ENCODE measurements at places on chromosomes 11 and 22. TPM values are rescaled to one million over a fixed set of nuclear protein-coding genes. Genes with fewer than 3 reads are reported as not detected.
A peak's percentile ranks its signal among the peaks of the same experiment; 100 is the strongest.

The OR51S1 gene
- not detected for total RNA-seq

The CARNS1 gene
- total RNA-seq, result 2.6 TPM

The RASD2 gene
- total RNA-seq, result 2.5 TPM

The BARX2 gene
- total RNA-seq, result not detected

The SDF2L1 gene
- total RNA-seq, result 52.2 TPM

The SMIM35 gene
- total RNA-seq, result not detected

The DNAJB13 gene
- total RNA-seq, result 0.18 TPM

The SC5D gene
- total RNA-seq, result 79.2 TPM

DNA sequence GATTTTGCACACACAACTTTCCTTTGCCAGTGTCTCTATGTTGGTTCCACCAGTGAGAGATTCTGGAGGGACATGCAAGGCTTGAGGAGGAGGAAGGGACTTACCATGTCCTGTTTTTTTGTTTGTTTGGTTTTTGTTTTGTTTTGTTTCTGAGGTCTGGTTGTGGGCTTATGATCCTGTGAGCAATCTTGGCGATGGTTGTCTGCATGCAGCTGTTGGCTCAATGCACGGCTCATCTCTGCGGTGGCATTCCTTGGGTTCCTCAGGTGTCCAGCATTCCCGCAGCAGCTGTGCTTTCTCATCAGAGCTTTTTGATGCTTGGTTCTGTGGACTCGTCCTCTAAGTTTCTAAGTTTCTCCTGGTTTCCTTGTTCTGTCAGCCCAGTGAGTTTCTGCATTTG lies 4.8 kb upstream of the NNMT start:
- H3K4me1 ChIP-seq, result peaks cover 12% of the 10 kb centered on the region
- no peak for DNase-seq
- H3K27me3 ChIP-seq, result no peaks in the 10 kb centered on the region
- H3K36me3 ChIP-seq, result no peaks in the 10 kb centered on the region
- no peak overlapping the region for H3K27ac ChIP-seq
- no peak overlapping the region for H3K4me3 ChIP-seq

- H3K27ac ChIP-seq, result peak within 1 kb of the TSS; percentile 39
- peak within 1 kb of the TSS; percentile 89 for H3K4me3 ChIP-seq
- peak; percentile 76 for DNase-seq
- peaks cover 12% of the 10 kb centered on the region for H3K4me1 ChIP-seq
- H3K27me3 ChIP-seq, result no peaks in the 10 kb centered on the region
These were observed at the start of gene ALG9 for GRCh38 chr11:111870886-111871692. ALG9 (minus strand) TSS chr11:111871581; CDS start chr11:111871482, 99 bp downstream.

DNA sequence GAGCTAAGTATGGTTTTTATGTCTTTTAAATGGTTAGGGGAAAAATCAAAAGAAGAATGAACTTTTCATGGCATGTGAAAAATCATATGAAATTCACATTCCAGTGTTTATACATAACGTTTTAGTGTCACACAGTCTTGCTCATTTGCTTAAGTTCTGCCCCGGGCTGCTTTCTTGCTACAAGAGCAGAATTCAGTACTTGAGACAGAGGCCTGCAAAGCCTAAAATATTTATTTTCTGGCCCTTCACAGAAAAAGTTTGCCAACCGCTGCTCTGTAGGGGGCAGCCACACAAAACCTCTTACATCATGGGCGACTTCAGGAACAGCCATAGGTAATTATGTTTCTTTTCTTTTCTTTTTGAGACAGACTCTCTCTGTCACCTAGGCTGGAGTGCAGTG lies 1.0 kb upstream of the ATG2A start:
- H3K4me1 ChIP-seq, result peaks cover 13% of the 10 kb centered on the region
- H3K27ac ChIP-seq, result peak overlapping the region; percentile 98

- peaks cover 31% of the 10 kb centered on the region for H3K4me1 ChIP-seq
- H3K27me3 ChIP-seq, result no peaks in the 10 kb centered on the region
- H3K4me3 ChIP-seq, result no peak overlapping the region
- DNase-seq, result no peak
- H3K27ac ChIP-seq, result no peak overlapping the region
- H3K36me3 ChIP-seq, result no peaks in the 10 kb centered on the region
These were observed 47.2 kb upstream of the AKIP1 start for GRCh38 chr11:8863838-8864237.

DNA sequence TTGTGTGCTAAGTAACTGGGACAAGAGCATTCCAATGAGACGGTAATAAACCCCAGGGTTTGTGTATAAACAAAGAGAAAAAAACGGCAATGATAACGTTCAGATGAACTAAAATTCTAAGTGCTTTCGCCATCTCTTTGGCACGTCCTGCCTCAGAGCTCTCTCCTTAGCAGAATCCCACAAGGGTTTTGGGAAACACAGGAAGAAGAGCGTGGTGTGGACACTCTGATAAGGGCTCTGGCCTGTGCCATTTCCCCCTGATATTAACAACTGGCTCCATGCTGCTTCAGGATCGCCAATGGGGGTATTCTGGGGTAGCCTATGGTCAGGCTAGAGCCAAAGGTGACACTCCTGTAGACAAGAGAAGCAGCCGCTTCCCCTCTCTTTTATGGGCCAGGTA lies 18.4 kb downstream of the ABCC8 start:
- H3K36me3 ChIP-seq, result no peaks in the 10 kb centered on the region
- no peaks in the 10 kb centered on the region for H3K27me3 ChIP-seq
- DNase-seq, result no peak
- 0 out of 2 replicates have a peak overlapping the region, but pooled peaks have one; percentile 74 for H3K27ac ChIP-seq
- peaks cover 21% of the 10 kb centered on the region for H3K4me1 ChIP-seq

- no peak overlapping the region for H3K27ac ChIP-seq
- DNase-seq, result no peak
- H3K4me1 ChIP-seq, result peaks cover 22% of the 10 kb centered on the region
These were observed 58.0 kb upstream of the PLET1 start for GRCh38 chr11:112318661-112319060.

DNA sequence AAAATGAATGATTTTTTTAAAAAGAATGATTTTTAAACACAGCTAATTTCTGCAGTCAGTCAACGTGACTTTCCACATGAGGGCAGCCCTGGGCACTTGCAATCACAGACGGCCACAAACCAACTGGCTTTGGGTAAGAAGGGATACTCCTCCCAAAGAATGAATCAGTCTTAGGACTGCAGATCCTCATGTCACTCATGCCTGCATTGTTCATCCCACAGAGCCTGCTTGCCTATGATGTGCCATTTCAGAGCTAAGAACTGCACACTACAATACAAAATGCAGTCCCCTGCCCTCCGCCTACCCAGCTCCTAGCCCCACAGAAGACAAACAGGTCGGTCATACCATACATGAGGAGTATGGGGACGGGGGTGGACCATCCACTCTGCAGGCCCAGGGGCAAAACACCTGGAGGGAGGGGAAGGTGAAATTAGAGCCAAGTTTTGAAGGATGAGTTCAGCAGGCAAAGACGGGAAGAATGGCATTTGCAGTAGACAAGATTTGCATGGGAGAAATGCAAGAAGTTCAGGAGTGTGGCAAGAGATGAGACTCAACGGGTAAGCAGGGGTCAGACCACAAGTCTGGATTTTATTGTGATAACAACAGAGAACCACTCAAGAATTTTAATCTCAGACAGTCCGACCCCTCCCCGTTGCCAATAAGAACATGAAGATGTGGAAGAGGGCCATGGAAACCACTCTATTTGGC lies 24.7 kb downstream of the PACSIN2 start:
- H3K36me3 ChIP-seq, result no peaks in the 10 kb centered on the region
- peaks cover 50% of the 10 kb centered on the region for H3K4me1 ChIP-seq
- no peaks in the 10 kb centered on the region for H3K27me3 ChIP-seq
- no peak for DNase-seq
- no peak overlapping the region for H3K4me3 ChIP-seq

- no peak overlapping the region for H3K4me3 ChIP-seq
- peaks cover 18% of the 10 kb centered on the region for H3K4me1 ChIP-seq
- H3K36me3 ChIP-seq, result no peaks in the 10 kb centered on the region
These were observed 123.1 kb upstream of the C11orf87 start for GRCh38 chr11:109298865-109299264.

GRCh38 chr11:17760102-17761029 lies 25.8 kb downstream of the KCNC1 start:
- H3K27ac ChIP-seq, result no peak overlapping the region
- H3K4me1 ChIP-seq, result 0 out of 2 replicates have a peak, but pooled peaks cover 4% of the 10 kb centered on the region
- no peak overlapping the region for H3K4me3 ChIP-seq
- H3K27me3 ChIP-seq, result no peaks in the 10 kb centered on the region
- peak; percentile 87 for DNase-seq

- H3K27me3 ChIP-seq, result no peaks in the 10 kb centered on the region
- H3K36me3 ChIP-seq, result no peaks in the 10 kb centered on the region
- no peak for DNase-seq
These were observed 81.0 kb downstream of the TRMU start for GRCh38 chr22:46416520-46416871.

GRCh38 chr11:23425381-23425780 lies 565.1 kb upstream of the CCDC179 start:
- H3K4me1 ChIP-seq, result peaks cover 3% of the 10 kb centered on the region
- no peak overlapping the region for H3K27ac ChIP-seq

DNA sequence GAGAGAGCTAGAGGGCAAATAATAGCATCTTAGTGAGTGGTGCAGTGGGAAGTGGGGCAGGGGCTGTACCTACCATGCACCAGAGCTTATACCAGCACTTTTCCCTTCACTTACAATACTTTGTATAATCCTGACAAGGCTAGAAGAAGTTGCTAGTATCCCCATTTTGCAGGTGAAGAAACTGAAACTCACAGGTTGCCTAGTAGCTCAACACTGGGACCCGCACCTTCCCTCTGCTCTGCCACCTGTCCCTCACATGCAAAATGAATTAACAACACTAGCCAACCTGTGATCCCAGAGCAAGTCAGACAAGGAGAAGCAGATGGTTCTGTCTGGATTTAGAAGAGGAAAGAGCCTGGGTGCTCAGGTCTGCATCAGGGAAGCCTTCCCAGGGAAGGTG lies 510.4 kb downstream of the BUD13 start:
- no peak overlapping the region for H3K27ac ChIP-seq
- H3K36me3 ChIP-seq, result no peaks in the 10 kb centered on the region

DNA sequence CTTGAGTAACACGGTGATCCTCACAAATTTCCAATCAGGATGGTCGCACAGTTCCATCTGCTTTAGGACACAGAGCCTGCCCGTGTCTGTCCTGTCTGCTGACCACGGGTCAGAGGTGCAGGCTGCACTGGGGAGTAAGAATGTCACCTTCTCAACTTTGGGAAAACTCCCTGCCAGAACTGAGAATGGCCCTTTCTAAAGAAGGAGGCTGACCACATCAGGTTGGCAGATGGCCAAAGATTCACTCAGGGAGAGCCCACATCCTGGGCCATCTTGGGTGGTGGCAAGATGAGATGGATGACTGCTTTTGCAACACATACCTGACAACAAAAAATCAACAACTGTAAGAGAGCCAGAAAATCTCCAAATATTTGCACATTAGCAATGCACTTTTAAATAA lies 101.9 kb downstream of the IGLL1 start:
- H3K27ac ChIP-seq, result no peak overlapping the region
- no peaks in the 10 kb centered on the region for H3K36me3 ChIP-seq
- no peak overlapping the region for H3K4me3 ChIP-seq

GRCh38 chr11:61918938-61919704 lies 1.8 kb upstream of the RAB3IL1 start:
- no peaks in the 10 kb centered on the region for H3K36me3 ChIP-seq
- DNase-seq, result no peak
- H3K27me3 ChIP-seq, result peaks cover 38% of the 10 kb centered on the region
- H3K4me3 ChIP-seq, result no peak overlapping the region

GRCh38 chr11:47506795-47507562 lies 46.0 kb downstream of the CELF1 start:
- H3K27me3 ChIP-seq, result no peaks in the 10 kb centered on the region
- peaks cover 70% of the 10 kb centered on the region for H3K4me1 ChIP-seq
- peak overlapping the region; percentile 97 for H3K27ac ChIP-seq
- no peak for DNase-seq

GRCh38 chr22:48639896-48640748 lies 1187.6 kb downstream of the BRD1 start:
- no peaks in the 10 kb centered on the region for H3K4me1 ChIP-seq
- H3K27me3 ChIP-seq, result no peaks in the 10 kb centered on the region
- H3K36me3 ChIP-seq, result no peaks in the 10 kb centered on the region
- DNase-seq, result no peak
- H3K4me3 ChIP-seq, result no peak overlapping the region

DNA sequence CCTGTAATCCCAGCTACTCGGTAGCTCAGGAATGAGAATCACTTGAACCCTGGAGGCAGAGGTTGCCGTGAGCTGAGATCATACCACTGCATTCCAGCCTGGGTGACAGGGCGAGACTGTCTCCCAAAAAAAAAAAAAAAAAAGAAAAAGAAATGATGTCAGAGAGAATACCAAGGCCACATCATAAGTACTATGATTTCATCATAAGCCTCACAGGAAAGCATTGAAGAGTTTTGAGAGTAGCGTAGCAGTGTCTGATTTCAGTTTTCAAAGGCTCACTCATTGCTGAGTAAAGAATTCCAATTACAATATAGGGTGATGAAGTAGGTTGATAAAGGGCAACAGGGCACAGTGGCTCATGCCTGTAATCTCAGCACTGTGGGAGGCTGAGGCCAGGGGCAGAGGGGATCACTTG lies 88.8 kb downstream of the MRTFA start:
- peaks cover 13% of the 10 kb centered on the region for H3K36me3 ChIP-seq
- no peak overlapping the region for H3K4me3 ChIP-seq
- H3K27ac ChIP-seq, result 0 out of 2 replicates have a peak overlapping the region, but pooled peaks have one; percentile 56
- DNase-seq, result no peak
- no peaks in the 10 kb centered on the region for H3K27me3 ChIP-seq
- peaks cover 20% of the 10 kb centered on the region for H3K4me1 ChIP-seq

GRCh38 chr11:112806876-112807275 lies 154.3 kb upstream of the NCAM1 start:
- no peak overlapping the region for H3K27ac ChIP-seq
- 0 out of 2 replicates have a peak, but pooled peaks cover 3% of the 10 kb centered on the region for H3K36me3 ChIP-seq
- no peak for DNase-seq
- peaks cover 25% of the 10 kb centered on the region for H3K4me1 ChIP-seq
- peaks cover 9% of the 10 kb centered on the region for H3K27me3 ChIP-seq

- no peaks in the 10 kb centered on the region for H3K36me3 ChIP-seq
- no peak overlapping the region for H3K27ac ChIP-seq
- H3K4me3 ChIP-seq, result no peak overlapping the region
- DNase-seq, result no peak
- H3K4me1 ChIP-seq, result peaks cover 26% of the 10 kb centered on the region
- peaks cover 20% of the 10 kb centered on the region for H3K27me3 ChIP-seq
These were observed 4.9 kb downstream of the MYRF start for GRCh38 chr11:61757213-61757862.

GRCh38 chr11:85884581-85885021 lies 29.4 kb downstream of the CCDC83 start:
- H3K4me1 ChIP-seq, result peaks cover 3% of the 10 kb centered on the region
- H3K27ac ChIP-seq, result no peak overlapping the region
- H3K27me3 ChIP-seq, result no peaks in the 10 kb centered on the region

GRCh38 chr22:26406118-26406517 lies 22.9 kb upstream of the ASPHD2 start:
- no peak for DNase-seq
- peaks cover 10% of the 10 kb centered on the region for H3K4me1 ChIP-seq
- H3K4me3 ChIP-seq, result no peak overlapping the region
- H3K27ac ChIP-seq, result no peak overlapping the region

- no peaks in the 10 kb centered on the region for H3K27me3 ChIP-seq
- DNase-seq, result no peak
- no peak overlapping the region for H3K27ac ChIP-seq
- no peak overlapping the region for H3K4me3 ChIP-seq
These were observed 587 bp upstream of the ALDH3B1 start for GRCh38 chr11:68009391-68010089.
